Upper lobe of left lung (tissue), 6 donors: ENCODE measurements at places on chromosomes 2 and 18.
A peak's percentile ranks its signal among the peaks of the same experiment; 100 is the strongest.

DNA sequence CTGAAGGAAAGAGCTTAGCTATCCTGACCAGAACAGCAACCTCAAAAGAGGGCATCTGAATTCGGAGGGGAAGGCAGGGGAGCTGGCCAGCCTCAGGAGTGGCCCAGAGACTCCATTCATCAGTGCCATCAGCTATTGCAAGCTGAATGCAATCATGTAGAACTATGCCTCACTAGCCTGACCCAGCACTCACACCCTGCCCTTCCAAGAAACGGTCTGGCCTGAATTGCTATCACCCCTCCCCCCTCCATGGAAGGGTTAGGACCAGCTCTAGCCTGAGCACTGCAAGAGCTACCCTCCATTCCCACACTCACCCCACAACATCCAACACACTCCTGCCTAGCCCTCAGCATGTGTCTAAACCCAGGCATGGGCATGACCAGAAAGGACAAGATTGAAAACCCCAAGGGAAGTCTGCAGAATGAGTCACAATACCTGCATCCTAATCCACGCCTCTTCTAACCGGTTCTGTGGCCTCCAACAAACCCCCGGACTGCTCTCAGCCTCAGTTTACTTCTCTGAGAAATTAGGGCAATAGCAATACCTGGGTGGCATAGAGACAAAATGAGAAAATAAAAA, 120.3 kb downstream of the BCL11A start:
- no peak overlapping the region for H3K27ac ChIP-seq
- no peak for DNase-seq
- no peaks in the 10 kb centered on the region for H3K27me3 ChIP-seq
- H3K36me3 ChIP-seq: no peaks in the 10 kb centered on the region
- no peak overlapping the region for H3K4me3 ChIP-seq

DNA sequence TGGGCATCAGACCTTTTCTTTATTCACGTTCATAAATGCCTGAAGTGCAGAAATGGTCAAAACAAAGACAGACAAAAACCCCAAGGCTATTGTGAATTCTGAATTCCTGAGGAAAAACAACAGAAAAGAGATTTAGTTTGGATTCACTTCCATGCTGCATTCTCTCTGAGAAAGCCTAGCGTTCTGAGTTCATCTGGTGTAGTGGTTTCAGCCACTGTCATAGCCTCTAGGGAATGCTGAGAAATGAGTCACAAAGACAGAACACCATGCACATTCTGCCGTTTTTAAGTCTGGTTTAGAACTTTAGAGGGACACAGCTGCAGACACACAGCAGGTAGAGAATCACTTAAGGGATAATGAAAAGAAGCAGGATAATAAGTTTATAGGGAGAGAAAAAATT, 93.8 kb downstream of the LRP1B start:
- no peak for DNase-seq
- H3K4me1 ChIP-seq: no peaks in the 10 kb centered on the region
- no peak overlapping the region for H3K4me3 ChIP-seq
- H3K27me3 ChIP-seq: no peaks in the 10 kb centered on the region
- H3K27ac ChIP-seq: no peak overlapping the region

- DNase-seq: no peak
- H3K4me1 ChIP-seq: no peaks in the 10 kb centered on the region
- H3K4me3 ChIP-seq: no peak overlapping the region
- H3K27ac ChIP-seq: no peak overlapping the region
Observed at GRCh38 chr2:23826771-23827170, 100.2 kb downstream of the ATAD2B start.

GRCh38 chr2:197383825-197384224, 51.0 kb downstream of the SF3B1 start:
- no peak overlapping the region for H3K27ac ChIP-seq
- no peaks in the 10 kb centered on the region for H3K27me3 ChIP-seq
- no peaks in the 10 kb centered on the region for H3K36me3 ChIP-seq
- H3K4me3 ChIP-seq: no peak overlapping the region
- no peak for DNase-seq
- H3K4me1 ChIP-seq: no peaks in the 10 kb centered on the region

- peaks cover 8% of the 10 kb centered on the region for H3K4me1 ChIP-seq
- no peaks in the 10 kb centered on the region for H3K27me3 ChIP-seq
- no peaks in the 10 kb centered on the region for H3K36me3 ChIP-seq
- peak; percentile 55 for DNase-seq
Observed at GRCh38 chr2:62456721-62457539, 49.1 kb downstream of the TMEM17 start.

DNA sequence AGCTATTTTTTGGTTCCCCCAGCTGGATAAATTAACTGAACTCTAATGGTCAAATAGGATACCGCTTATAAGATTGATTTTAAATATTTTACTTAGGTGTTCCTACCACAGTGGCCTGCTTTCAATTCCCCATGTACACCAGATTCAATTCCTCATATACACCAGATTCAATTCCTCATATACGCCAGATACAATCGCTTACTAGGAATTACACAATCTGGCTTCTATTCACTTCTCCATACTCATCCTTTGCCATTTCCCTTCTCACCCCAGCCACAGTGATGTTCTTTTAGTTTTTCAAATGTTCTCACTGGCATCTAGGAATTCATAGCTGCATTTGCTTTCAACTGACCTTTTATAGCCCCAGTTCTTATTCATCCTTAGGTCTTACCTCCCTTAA, 66.5 kb downstream of the SLC40A1 start:
- no peaks in the 10 kb centered on the region for H3K27me3 ChIP-seq
- H3K4me1 ChIP-seq: no peaks in the 10 kb centered on the region
- H3K4me3 ChIP-seq: no peak overlapping the region
- H3K27ac ChIP-seq: no peak overlapping the region
- DNase-seq: no peak

- no peak for DNase-seq
- H3K4me1 ChIP-seq: no peaks in the 10 kb centered on the region
- no peak overlapping the region for H3K27ac ChIP-seq
- no peak overlapping the region for H3K4me3 ChIP-seq
Observed at GRCh38 chr2:233832869-233833311, 21.4 kb downstream of the HJURP start.

GRCh38 chr18:40102903-40103302, 1852.1 kb upstream of the PIK3C3 start:
- H3K27me3 ChIP-seq: no peaks in the 10 kb centered on the region
- DNase-seq: no peak
- H3K4me1 ChIP-seq: no peaks in the 10 kb centered on the region

DNA sequence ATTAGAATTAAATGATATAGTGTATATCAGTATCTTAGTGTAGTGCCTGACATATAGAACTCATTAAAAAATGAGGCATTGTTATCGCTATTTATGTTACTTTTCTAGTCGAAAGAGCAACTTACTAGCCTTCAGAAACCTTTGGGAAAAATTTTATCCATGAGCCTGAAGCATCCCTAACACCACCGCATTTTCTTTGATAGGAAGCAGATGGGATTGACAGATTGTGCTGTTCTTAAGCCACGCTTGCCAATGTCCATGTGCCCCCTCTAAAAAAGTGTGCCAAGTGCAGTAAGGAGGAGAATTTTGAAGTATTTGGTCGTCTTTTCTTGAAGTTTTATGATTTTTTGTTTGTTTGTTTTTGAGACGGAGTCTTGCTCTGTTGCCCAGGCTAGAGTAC, 29.1 kb downstream of the PPM1B start:
- DNase-seq: no peak
- H3K36me3 ChIP-seq: no peaks in the 10 kb centered on the region
- H3K4me3 ChIP-seq: no peak overlapping the region
- peaks cover 11% of the 10 kb centered on the region for H3K4me1 ChIP-seq

GRCh38 chr2:12097859-12098258, 351.4 kb downstream of the LPIN1 start:
- H3K27ac ChIP-seq: no peak overlapping the region
- H3K27me3 ChIP-seq: no peaks in the 10 kb centered on the region
- H3K36me3 ChIP-seq: no peaks in the 10 kb centered on the region
- H3K4me1 ChIP-seq: no peaks in the 10 kb centered on the region
- DNase-seq: no peak

GRCh38 chr2:36356990-36357846, 1.6 kb downstream of the CRIM1 start:
- H3K4me1 ChIP-seq: peaks cover 50% of the 10 kb centered on the region
- H3K36me3 ChIP-seq: no peaks in the 10 kb centered on the region
- H3K27me3 ChIP-seq: no peaks in the 10 kb centered on the region
- peak overlapping the region; percentile 84 for H3K27ac ChIP-seq

GRCh38 chr2:109064660-109065390, 64.2 kb upstream of the SH3RF3 start:
- H3K4me3 ChIP-seq: no peak overlapping the region
- no peaks in the 10 kb centered on the region for H3K36me3 ChIP-seq
- H3K27ac ChIP-seq: no peak overlapping the region
- H3K4me1 ChIP-seq: no peaks in the 10 kb centered on the region
- no peak for DNase-seq
- no peaks in the 10 kb centered on the region for H3K27me3 ChIP-seq

- H3K27me3 ChIP-seq: no peaks in the 10 kb centered on the region
- H3K4me3 ChIP-seq: no peak overlapping the region
- no peak for DNase-seq
- H3K27ac ChIP-seq: no peak overlapping the region
- no peaks in the 10 kb centered on the region for H3K4me1 ChIP-seq
Observed at GRCh38 chr2:216583147-216583546, 50.1 kb upstream of the IGFBP2 start.

DNA sequence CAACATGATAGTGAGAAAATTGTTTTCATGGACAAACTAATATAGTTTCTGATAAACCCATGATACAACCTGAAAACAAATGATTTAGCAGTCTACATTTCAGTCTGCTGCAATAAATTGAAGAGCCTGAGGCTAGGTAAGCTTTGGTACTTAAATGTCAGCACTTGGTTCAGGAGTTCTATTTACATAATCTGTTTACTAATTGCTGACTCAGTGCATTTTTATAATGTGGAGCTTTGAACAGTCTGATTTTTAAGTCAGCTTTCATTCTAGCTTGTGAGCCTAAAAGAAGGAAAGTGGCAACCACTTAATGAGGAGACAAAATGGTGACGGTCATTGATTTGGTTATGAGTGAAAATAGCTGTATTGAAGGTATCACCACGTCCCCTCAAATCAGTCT, 488.6 kb downstream of the CPS1 start:
- H3K4me3 ChIP-seq: no peak overlapping the region
- H3K27ac ChIP-seq: no peak overlapping the region
- H3K4me1 ChIP-seq: no peaks in the 10 kb centered on the region
- no peaks in the 10 kb centered on the region for H3K36me3 ChIP-seq

DNA sequence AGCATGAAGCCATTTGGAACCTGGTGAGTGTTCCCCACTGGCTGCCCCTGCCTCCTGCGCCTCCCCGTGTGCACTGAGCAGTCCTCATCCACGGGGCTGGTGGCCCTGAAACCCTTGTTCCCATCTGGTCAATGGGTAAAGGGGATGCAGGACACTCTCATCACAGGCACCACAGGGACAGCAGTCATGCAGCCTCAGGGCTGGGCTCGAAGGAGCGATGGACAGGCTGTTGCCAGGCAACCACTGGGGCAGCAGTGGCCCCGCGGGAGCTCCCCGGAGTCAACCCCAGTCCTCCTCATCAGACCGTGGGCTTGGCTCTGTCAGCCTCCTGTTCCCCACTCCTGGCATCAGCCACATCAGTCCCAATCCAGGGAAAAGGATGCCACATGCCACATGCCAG, 509.5 kb downstream of the EIPR1 start:
- H3K27me3 ChIP-seq: no peaks in the 10 kb centered on the region
- H3K27ac ChIP-seq: no peak overlapping the region

DNA sequence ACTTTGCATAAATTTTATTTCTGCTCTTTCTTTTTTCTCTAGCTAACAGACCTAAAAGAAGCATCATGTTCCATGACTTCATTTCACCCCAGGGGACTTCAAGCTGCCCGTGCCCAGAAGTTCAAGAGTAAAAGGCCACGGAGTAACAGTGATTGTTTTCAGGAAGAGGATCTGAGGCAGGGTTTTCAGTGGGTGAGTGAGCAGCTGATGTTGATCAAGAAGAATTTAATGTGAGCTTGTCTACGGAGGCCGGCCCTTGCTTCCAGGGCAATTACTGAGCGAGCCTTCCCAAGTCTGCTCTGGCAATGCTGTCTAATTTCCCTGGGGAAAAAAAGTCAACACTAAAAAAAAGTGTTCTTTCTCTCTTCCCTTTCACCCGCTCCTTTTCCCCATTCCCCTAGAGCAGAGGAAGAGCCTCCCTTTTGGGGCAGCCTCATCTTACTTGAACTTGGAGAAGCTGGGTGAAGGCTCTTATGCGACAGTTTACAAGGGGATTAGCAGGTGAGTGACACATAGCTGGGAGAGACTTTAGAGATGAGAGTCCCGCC, 1.2 kb downstream of the CDK15 start:
- no peak overlapping the region for H3K27ac ChIP-seq
- no peaks in the 10 kb centered on the region for H3K27me3 ChIP-seq
- no peaks in the 10 kb centered on the region for H3K36me3 ChIP-seq
- H3K4me3 ChIP-seq: no peak overlapping the region
- DNase-seq: no peak
